SK-MEL-5 (cell line): ENCODE measurements at places on chromosomes 1 and 21. TPM values are rescaled to one million over a fixed set of nuclear protein-coding genes. Genes with fewer than 3 reads are reported as not detected.
A peak's percentile ranks its signal among the peaks of the same experiment; 100 is the strongest.

Gene KRTAP10-4
- not detected in 2 replicates for total RNA-seq

Gene VTCN1
- total RNA-seq = 0.37 and 0.40 TPM in 2 replicates

Gene CFHR3
- total RNA-seq = not detected in 2 replicates

Gene NTMT2
- not detected in 2 replicates for total RNA-seq

Gene PPP1R8
- total RNA-seq = 38.7 and 41.2 TPM in 2 replicates

Gene SPATA45
- 0.40 TPM in 1 of 2 replicates, not detected in the other for total RNA-seq

Gene LIN28A
- total RNA-seq = not detected in 2 replicates

Gene LCE1C
- not detected in 2 replicates for total RNA-seq

- DNase-seq = no peak
Observed at GRCh38 chr1:110515041-110515440, 3.9 kb downstream of the KCNA10 start.

DNA sequence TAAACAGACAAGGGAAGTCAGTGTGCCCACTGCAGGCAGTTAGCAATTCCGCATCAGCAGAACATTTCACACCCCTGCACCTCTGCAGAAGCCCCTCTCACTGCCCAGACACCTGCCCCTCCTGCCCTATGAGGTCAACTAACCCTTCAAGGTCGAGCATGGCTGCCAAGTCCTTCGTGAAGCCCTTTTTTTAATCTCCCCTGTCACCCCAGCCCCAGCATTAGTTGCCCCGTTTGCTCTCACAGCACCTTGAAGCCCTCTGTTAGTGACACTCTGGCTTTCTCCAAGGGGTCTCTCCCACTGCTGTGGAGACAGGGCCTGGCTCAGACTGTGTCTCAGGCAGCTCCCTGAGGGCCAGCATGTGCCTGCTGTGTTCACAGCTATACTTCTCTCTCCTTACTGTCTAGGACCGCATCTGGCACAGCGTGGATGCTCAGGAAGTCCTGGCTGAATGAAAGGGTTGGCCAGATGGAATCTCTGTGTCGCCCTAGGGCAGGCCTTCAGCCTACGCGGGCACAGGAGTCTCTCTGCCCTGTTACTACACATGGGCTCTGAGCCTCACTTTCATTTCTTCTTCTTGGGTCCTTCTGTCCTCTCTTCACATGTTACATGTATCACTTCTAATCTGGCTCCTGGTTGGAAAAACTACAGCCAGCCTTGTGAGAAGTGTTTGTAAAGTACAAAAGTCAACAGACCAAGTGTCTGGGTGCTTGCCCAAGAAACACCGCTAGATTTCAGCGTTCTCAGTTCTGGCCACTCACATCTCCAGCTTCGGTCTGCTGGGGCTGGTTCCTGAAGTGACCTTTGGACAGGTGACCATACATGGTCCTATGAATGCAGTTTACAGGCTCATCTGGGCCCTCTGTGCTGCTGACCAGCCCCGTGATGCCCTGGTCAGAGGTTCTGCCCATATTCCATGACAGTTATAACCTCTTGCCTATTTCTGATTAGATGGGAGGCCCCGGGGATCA, 19.7 kb downstream of the SLC2A1 start:
- no peak for DNase-seq

DNA sequence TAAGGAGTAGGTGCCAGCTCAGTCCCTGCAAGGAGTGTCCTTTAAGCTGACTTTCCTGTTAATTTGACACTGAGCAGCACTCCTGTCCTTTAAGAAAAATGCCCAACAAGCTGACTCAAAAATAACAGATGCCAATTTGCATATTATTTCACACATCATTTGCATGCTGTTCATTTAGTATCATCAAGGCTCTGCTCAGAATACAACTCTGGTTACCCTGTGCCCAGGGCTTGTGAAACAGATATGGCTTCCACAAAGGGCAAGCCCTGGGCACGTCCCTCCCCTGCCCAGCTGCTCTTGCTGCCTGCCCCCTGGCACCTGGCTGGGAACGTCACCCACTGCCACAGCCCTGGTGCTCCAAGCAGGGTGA, 10.3 kb downstream of the KCNN3 start:
- DNase-seq = no peak

DNA sequence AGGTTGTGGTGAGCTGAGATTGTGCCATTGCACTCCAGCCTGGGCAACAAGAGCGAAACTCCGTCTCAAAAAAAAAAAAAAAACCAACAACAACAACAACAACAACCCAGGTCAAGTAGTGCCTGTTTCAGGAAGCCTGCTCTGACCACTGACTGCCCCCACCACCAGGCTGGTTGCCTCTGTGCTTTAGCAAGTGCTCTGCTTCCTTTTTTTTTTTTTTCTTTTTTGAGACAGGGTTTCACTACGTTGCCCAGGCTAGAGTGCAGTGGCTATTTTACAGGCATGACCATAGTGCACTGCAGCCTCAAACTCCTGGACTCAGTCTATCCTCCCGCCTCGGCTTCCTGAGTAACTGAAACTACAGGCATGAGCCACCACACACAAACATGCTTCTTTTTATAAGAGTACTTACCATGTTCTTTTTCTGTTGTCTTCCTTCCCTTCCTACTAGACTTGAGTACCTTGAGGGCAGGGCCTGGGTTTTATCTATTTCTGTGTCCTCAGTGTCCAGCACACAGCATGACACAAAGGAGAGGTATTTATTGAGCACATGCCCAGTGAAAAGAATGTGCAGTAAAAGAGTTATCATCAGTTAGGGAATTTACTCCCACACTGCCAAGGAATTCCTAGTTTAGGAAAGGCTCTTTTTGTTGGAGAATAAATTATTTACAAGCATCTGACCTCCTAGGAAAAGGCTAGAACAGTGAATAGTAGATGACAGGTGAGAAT, 9.9 kb upstream of the COA7 start:
- peak; percentile 27 for DNase-seq

GRCh38 chr1:91916811-91917460, 31.0 kb upstream of the TGFBR3 start:
- no peak for DNase-seq

DNA sequence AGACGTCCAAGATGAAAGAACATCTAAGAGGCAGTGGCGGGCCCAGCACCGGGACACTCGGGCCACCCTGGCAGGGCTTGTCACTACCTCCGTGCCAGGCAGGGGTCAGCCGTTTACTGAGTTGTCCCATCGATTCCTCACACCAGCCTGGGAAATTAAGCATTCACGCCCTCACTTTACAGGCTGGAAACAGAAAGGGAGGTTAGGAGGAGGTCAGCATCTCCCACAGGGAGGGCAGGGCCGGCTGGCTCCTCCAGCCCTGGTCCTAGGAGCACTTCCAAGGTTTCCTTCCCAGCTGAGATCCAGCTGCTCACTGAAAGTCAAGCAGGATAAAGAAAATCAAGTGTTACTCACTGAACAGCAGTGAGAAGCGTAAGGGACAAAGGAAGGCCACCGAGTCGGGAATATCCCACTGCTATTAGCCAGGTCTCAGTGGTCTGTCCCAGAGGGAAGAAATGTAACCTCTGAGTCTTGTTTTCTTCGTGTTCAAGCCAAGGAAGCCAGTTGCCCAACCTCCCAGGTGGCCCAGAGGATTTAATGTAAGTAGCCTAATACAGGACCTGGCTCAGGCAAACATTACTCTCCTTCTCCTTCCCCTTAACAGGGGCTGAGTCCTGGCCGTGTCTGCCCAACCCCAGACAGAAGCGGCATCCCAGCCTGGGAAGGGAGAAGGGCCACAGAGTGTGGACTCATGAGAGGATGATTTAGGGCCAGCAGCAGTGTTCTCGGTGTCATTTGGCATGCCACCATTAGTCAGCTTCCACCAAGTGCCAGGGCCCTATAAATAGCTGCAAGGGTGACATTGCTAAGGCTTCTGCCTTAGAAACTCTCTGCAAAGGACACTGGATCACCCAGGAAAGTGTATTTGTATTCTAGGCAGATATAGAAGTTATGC, 203.1 kb upstream of the GALNT2 start:
- no peak for DNase-seq

DNA sequence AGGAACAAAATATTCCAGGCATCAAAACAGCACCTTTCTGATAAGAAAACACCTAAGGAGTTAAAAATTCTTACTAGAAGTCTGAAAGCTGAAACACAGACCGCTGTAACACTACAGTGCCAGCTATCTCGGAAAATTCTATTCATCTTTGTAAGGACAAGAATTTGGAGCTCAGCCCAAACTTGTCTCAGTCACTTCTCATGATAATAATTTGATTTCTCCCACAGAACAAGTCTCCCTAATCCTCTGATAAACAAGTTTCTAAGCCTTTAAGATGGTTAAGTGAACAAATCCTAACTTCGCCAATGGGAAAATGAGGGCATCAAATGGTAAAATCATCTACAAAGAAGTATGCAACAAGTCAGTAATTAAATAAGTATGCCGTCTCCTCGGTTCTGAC, 59.9 kb downstream of the SIPA1L2 start:
- no peak for DNase-seq

DNA sequence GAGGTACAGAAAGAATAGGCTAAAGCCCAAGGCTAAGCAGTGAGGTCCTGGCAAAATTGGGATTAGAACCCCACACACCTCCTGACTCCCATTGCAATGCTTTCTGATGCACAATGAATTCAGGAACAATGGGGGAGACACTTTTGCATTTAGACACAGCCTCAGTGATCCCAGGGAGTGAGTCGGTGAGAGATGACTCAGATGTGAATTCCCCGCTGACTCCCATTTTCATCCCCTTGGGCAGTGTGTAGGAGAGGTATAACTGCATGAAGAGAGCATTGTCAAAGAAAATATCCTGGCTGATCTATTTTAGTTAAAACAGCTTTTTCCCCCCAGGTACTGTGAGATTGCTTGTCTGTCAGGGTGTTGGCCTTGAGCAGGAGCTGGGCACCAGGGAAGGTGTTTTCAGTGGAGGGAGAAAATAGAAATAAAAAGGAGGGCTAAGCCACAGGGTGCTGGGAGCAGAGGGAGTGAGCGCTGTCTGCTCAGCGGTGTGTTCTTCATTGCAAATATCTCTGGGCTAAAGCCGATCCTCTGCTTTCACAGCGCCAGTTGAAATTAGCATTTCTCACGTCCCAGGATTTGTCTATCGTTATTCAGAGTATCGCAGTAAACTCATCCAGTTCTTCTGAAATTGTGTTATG, 247.7 kb upstream of the PTBP2 start:
- DNase-seq = peak; percentile 2

GRCh38 chr1:113292603-113293255, 97.6 kb upstream of the MAGI3 start:
- DNase-seq = no peak

DNA sequence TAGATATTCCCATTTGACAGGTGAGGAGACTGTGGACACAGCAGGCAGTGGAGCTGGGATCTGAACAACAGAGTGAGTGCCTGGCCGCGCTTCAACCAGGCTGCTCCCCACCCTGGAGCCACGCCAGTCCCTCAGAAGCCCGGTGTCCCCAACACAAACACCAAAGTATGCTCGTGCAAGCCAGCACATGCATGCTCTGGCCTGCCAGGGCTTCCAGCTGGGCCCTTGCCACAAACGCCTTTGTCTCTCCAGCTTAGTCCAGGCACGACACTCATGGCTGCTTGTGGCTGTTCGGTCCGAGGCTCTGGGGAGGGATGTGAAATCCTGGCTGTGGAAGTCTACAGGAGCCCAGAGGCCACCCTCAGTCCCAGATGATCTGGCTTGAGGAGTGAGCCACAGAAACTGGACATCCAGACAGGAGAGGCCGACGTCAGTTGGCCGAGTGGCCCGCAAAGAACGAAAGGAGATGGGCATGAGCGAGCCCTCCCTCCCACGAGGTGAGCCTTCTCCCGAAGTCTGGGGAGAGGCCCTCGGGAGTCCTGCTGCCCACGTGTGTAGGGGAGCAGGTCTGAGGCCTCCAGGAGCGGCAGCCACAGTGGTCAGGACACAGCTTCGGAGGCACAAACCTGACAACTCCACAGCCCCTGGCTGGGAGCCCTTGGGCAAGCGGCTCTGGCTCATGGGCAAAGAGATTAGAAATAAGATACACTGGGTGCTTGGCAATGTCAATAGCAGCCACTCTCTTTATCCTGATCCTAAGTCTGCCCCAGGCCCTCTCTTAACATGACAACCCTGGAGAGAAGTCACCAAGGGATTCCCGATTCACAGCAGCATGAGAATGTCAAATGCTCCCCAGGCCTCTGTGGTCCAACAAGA, 117.1 kb upstream of the IFFO2 start:
- no peak for DNase-seq

- no peak for DNase-seq
Observed at GRCh38 chr21:45539046-45539795, 3.0 kb downstream of the SLC19A1 start.

GRCh38 chr1:73467731-73468130, 730.2 kb downstream of the LRRIQ3 start:
- DNase-seq = no peak

- no peak for DNase-seq
Observed at GRCh38 chr1:108149796-108150467, 50.2 kb downstream of the SLC25A24 start.

DNA sequence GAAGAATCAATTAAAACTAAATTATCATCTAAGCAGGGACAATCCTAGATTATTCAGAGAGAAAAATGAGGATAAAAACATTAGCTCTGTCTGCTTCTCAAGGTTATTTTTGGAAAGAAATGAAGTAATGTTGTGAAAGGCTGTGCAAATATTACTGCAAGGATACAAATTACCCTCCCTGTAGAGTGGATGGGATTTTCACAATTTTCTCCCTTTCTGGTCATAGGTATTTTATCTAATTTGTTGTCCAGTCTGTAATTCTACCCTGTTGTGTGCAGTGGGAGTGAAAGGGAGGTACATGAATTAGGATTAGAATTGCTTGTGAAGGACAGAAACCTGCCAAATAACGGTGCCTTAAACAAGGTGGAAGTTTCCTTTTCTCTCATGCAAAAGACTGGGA, 54.7 kb downstream of the MAP3K7CL start:
- no peak for DNase-seq

DNA sequence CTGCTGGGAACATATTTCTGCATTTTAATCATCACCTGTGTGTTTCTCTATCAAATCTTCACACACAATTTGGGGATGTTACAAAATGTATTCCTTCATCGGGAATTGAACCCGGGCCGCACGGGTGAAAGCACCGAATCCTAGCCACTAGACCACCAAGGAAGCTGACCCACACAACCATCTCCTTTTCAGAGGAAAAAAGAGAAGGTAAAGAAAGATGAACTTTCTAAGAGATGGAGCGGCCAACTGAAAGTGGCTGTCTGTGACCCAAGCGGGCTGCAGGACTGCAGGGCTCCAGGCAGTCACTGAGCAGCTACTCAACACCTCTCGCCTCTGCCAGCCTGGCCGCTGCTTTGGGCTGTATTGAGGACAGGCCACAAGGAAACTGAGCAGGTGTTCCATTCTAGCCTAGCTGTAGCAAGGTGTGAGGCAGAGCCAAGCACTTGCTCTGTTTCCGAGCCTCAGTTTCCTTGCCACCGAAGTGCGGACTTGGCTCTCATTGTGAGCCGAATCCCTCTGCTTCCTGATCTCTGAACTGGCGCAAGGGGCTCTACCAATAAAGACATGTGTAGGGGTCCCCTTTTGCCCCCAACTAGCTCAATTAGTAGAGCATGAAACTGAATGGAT, 156.9 kb upstream of the NBPF11 start:
- peak; percentile 54 for DNase-seq
